ENCODE measurements at places on chromosomes 6 and 20.

GRCh38 chr6:40932366-40932765 is 106.7 kb downstream of the UNC5CL start:
- no peak for DNase-seq

DNA sequence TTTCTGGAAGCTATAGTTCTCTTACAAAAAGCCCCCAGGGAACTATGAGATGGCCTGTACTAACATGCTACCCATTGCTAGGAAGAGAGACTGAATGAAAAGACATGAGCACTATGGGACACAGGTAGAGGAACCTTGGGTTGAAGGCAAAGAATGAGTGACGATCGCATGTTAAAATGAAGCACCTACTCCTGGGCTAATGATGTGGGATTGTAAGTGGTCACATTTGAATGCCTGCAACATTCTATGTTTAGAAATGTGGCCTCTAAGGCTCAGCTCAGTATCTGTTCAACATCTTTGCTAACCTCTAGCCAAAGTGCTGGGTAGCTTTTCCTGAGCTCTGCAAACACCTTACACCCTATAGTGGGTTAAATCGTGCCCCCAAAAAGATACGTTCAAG is 5.2 kb upstream of the ZC3H12D start:
- DNase-seq: no peak

DNA sequence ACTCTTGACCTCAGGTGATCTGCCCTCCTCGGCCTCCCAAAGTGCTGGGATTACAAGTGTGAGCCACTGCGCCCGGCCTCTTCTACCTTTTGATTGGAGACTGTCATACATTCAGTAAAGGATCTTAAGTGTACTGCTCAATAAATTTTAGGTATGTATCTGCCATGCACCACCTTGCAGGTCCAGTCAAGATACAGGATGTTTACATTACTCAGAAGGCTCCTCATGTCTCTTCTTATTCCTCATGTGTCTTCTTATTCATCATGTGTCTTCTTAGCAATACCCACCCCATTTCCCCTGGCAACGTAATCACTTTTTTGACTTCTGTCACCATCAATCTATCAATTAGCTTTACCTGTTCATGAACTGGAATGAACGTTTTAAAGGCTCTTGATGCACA is 7.9 kb downstream of the MEA1 start:
- DNase-seq: no peak

- no peak for DNase-seq
Measured at GRCh38 chr20:22098511-22098910, 393.0 kb downstream of the PAX1 start.

DNA sequence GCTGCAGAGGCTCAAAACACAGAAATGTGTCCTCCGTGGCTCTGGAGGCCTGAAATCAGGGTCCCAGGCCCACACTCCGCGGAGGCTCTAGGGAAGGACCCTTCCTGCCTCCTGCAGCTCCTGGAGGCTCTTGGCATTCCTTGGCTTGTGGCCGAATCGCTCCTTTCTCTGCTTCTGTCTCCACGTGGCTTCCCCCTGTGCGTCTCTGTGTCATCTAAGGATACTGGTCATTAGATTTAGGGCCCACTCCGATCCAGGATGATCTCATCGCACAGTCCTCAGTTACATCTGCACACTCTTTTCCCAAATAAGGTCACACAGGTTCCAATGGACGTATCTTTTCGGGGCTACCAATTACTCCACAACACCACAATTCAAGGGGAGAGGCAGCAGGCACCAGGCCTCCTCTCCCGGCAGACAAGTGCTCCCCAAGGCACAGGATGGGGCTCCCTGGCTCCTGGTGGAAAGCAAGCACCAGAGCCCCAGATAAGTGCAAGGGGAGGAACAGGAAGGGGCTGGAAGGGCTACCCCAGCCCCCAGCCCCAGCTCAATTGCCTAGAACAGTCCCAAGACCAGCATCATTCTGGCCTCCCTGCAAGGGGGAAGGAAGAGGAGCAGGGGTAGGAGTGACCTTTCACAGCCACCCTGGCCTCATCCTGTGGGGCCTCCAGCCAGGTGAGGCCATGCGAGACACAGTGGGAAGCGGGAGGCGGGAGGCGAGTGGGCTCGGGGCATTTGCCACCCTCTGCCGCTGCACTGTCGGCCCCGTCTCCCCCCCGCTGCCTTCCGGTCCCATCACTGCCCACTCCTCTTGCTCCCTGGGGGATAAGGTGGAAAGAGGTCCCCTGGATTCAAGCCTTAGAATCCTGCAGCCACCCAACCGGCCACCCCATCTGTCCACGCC is 16.3 kb downstream of the NTSR1 start:
- no peak for DNase-seq

DNA sequence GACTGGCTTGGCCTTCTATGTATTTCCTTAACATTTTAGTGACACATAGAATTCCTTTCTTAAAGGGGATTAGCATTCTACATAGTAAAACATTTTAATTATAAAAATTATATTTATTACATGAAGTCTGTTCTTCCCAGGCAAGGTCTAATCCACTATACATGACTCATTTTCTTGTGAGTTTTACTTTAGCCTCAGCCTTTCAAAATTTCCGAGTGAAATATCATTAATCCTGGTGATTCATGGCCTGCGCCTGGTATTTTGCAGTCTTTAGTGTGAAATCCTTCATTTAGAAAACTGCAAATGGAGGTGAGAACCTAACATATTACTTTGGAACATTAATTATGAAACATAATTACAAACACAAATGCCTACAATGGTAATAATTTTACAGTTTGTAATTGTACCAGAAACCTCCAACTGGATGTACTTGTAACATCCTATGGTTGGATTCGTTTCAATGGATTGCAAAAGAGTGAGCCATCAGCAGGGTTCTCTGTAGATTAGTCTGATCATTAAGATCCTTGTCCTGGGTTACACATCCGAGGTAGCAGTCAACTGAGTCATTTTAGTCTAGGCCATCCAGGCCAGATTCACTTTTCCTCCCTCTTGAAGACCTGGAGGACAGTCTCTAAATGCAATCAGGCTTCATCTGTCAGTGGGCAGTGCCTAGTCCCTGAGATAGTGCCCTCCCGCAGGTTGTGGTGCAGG is 272.0 kb downstream of the PACRG start:
- DNase-seq: no peak

DNA sequence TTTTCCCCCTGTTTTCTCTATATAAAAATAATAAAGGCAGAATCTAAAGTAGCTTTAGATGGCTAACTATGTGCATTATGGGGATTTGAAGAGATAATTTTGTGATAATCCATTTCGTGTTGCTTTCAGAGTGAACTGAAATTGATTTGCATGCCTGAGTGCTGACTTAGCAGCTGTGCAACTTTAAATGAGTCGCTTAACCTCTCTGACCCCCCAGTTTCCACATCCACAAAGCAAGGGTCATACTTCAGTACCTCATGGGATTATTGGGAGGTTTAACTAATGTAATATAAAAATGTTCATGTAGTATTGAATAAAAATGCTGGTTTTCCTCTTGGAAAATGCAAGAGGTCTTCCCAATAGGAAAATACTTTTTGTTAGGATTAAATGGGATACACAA is 63.8 kb upstream of the FABP7 start:
- no peak for DNase-seq

DNA sequence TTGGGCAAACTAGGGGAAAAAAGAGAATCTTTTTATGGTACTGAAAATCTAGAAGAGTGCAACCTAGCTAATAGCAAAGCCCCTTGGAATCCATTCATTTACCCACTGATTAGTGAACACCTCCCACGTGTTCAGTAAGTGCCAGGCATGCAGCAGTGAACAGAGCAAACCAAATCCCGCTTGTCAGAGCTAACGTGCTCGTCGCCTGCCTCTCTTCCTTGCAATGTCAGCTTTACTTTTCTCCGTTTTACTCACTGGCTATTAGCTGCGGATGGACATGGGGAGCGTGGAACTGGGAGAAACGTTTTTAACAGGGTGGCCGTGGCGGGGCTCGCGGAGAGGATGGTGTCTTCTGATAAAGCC is 120.4 kb downstream of the SYNDIG1 start:
- no peak for DNase-seq

GRCh38 chr6:84872996-84873723 is 108.8 kb upstream of the TBX18 start:
- DNase-seq: no peak

DNA sequence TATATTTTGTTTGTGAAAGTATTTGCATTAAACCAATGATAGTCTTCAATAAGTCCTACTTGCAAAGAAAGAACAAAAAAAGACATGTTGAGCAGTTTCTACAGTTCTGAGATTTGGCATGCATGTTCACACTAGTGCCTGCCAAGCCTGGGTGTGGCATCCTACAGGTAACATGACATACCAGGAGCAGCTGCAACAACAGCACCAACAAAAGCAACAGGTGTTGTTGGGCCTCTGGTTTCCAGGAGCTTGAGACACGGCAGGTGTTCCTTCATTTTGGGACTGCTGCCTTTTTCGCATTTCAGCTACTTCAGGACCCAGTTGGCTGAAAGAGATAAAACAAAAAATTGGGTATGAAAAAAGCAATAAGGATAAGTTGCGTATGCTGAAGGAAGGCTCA is 41.2 kb upstream of the MTRF1L start:
- DNase-seq: peak; percentile 63

- DNase-seq: no peak
Measured at GRCh38 chr6:94956910-94957309, 620.4 kb upstream of the MANEA start.

GRCh38 chr6:162222521-162222920 is 505.0 kb downstream of the PRKN start:
- DNase-seq: no peak

GRCh38 chr20:52240802-52241201 is 49.2 kb upstream of the ZFP64 start:
- no peak for DNase-seq

DNA sequence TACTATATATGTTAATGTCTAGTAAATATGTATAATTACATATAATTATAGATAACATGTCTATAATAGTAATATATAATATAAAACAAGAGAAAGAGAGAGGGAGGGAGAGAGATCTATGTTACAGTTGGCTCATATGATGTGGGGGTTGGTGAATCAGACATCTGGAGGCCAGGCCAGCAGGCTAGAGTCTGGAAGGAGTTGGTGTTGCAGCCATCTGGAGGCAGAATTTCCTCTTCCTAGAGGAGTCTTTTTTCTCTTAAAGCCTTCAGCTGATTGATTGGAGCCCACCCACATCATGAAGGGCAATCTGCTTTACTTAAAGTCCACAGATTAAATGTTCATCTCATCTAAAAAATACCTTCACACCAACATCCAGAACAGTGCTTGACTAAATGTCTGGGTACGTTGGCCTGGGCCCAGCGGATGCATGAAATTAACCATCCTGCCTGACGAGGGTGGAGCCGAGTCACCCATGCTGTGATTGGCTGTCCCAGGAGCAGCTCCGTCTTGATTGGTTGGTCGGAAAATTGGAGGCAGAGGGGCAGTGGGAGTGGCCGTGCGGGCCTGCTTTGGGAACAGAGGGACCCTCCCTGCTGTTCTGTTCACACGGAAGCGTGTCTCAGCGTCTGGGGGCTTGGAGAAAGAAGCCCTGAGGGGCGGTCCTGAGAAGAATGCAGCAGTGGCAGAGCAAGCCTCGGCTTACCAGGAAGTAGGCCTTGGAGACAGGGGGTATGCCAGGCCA is 392.4 kb downstream of the QKI start:
- DNase-seq: no peak

- no peak for DNase-seq
Measured at GRCh38 chr20:32474717-32474966, 110.5 kb downstream of the NOL4L start.

GRCh38 chr20:39248171-39248861 is 286.2 kb downstream of the DHX35 start:
- no peak for DNase-seq

GRCh38 chr6:159761129-159761872 is 544 bp upstream of the ACAT2 start:
- no peak for DNase-seq

GRCh38 chr6:38156818-38157565 is 337.5 kb downstream of the ZFAND3 start:
- no peak for DNase-seq

GRCh38 chr20:63000958-63001357 is 5.8 kb downstream of the BHLHE23 start:
- no peak for DNase-seq

GRCh38 chr20:25061821-25062530 is 4.0 kb upstream of the ACSS1 start:
- no peak for DNase-seq

DNA sequence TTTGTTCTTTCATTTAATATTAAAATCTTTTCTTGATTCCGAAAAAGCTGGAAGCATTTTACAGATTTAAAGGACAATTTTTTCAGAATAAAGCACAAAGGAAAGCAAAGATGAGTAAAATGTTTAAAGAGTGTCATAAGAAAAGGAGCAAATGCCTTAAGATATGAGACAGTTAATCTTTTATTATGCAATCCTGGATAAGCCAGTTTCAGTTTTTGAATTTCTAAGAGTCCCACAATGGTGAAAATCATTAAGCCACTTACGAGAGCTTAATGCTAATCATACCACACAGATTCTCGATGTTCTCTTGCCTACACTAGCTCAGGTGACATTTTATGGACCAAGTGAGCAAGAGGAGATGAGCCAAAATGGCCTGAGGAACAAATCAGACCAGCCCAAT is 103.7 kb upstream of the RNF217 start:
- no peak for DNase-seq

DNA sequence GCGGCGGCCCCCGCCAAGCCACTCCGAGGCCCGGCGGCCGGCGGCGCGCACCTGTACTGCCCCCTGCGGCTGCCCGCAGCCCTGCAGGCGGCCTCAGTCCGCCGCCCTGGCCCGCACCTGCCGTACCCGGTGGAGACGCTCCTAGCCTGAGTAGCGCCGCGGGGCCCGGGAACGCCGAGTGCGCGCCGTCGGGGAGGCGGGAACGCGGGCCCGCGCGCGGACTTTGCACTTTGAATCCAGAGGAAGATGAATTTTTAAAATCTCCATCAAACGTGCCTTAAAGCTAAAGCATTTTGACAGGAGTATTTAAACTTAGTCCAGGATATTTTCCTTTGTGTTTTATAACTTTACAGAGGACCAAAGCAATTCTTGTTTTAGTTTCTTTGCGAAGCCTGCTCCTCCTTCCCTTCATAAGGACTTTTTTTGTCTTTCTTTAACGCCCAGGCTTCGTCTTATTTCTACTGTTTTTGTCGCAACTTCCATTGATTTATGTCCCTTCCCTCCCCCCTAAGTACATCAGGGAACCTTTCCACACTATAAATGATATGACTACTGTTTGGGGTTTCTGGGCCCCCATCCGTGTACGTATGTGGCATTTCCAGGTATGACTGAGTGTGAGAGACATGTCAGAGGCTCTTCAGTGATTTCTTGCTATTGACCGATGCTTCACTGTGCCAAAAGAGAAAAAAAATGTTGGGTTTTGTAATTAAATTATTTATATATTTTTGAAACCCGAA is 2.0 kb downstream of the FOXQ1 start:
- DNase-seq: no peak

DNA sequence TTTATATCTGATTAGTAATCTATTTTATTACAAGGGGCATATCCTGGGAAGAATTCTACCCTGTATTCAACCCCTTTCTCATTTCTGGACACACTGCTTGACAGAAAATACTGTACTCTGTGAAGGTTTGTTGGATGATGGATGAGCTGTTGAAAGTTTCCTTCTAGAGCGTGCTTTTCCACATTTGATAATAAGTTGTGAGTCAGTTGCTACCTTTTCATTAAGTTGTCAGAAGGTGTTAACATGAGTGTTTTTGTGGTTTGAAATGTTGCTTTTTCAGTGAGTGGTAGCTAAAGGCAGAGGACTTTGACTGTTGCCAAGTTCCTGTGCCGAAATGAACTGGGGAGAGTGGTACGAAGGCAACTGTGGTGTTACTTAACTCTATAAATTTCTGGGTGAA is 3.9 kb upstream of the ECI2 start:
- no peak for DNase-seq
